ENCODE measurements at places on chromosomes 1 and 21.

DNA sequence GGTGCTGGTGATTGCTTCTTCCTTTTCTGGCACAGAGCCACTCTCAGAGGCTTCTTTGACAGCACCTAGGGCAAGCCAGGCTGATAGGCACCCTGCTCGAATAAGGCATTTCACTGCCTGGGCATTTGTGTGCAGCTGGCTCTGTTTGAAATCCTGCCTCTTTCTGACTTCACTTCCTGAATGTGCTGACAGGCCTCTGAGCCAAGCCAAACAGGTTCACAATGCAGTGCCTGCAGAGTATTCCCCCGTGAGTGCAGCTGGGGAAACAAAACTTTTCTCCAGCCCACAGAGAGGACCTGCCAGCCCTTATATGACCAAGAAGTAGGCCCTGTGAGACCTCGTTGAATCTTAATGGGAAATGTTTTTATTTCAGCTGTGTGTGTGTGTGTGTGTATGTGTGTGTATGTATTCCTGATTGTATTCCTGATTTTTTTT is 10.4 kb downstream of the JUN start:
- DNase-seq, result no peak

GRCh38 chr1:19888112-19888511 is 5.9 kb downstream of the OTUD3 start:
- no peak for DNase-seq

GRCh38 chr1:21773585-21773984 is 9.4 kb downstream of the USP48 start:
- peak; percentile 68 for DNase-seq

GRCh38 chr21:38355992-38356781 is 99.4 kb downstream of the KCNJ15 start:
- DNase-seq, result peak; percentile 67

GRCh38 chr1:154975409-154976059 is 1.1 kb downstream of the CKS1B start:
- peak; percentile 79 for DNase-seq

DNA sequence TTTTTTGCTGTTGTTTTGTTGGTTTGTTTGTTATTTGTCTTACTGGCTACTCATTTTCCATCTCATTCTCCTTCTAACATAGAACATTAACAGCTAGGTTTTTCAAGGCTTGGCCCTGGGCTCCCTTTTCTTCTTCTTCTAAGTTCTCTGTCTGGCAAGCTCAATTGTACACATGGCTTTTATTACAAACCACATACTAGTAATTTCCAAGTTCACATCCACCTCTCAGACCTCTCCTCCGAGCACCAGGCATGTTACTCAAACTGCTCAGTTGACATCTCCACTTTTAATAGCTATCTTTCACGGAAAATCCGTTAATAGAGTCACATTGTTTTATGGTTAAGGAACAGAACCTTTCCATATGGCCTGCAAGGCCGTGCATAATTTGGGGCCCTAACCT is 736.9 kb upstream of the ADAMTS5 start:
- DNase-seq, result no peak

- no peak for DNase-seq
These were observed 20.4 kb downstream of the PRMT6 start for GRCh38 chr1:107076841-107077240.

- no peak for DNase-seq
These were observed 13.8 kb downstream of the UBE4B start for GRCh38 chr1:10046356-10047085.

DNA sequence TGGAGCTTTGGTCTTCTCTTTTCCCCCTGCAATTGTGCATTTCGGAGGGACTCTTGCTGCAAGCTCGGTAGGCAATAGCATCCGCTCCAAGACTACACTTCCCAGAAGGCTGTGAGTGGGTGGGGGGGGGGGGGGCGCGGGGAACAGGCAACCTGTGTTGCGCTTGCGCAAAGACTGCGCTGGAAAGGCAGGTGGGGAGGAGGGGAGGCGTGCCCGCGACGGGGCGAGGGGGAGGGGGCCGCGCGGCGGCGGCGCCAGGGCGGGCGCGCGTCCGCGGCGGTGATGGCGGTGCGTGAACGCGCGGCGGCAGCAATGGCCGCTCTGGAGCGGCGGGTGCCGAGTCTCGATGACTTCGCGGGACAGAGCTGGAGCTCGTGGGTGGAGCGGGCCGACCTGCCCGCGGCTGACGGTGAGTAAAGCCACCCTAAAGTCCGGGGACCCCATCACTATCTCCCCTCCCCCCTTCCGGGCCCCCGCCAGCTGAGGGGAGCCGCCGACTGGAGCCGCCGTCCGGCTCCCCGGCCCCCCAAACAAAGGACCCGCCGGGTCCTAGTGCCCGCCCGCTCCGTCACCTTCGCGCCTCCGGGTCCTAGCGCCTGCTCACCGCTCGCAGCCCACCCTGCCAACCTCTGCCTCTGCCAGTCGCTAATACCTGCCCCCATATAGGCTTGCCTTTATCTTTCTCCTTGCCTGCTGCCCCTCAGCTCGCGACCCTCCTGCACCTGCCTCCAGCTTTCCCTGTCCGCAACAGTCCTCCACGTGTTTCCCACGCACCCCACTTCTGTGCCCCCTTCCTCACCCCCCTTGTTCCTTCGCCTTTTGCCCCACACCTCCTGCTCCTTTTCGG is at the start of gene ATXN7L2:
ATXN7L2 (plus strand) TSS at position 234 of the 847 bp plus-strand sequence; CDS start at position 283, 49 bp downstream.
- peak; percentile 94 for DNase-seq

DNA sequence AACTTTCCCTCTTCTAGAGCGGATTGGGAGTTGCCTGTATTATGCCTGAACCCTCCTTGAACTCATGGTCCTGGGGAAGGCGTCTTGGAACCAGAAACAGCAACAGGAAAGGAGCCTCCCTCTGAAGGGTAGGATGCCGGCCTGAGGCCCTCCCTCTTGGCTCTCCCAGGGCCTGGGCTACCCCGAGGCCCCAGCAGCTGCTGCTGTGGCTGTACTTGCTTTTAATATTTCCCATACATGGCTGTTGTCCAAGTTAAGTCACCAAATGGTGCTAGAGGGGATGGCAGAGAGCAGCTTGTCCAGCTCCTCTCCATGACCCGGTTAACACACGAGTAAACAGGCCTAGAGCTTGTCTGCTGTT is 10.5 kb downstream of the CHRNB2 start:
- no peak for DNase-seq

DNA sequence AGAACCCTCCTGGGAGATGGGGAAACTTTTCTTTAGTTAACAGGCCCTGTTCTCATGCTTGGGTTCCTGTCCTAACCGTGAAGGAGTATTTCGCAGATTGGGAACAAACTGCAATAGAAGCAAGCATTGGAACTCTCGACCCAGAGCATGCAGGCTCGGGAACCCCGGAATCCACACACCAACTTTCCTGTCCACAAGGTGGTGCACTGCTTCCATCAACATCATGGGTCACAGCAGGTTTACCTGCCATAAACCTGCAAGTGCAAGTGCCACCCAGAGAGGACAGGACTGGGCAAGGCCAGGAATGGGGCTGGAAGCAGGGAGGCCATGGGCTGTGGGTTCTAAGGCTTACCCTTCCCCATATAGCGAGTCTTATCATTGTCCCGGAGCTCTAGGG is 6.9 kb downstream of the ENO1 start:
- no peak for DNase-seq

DNA sequence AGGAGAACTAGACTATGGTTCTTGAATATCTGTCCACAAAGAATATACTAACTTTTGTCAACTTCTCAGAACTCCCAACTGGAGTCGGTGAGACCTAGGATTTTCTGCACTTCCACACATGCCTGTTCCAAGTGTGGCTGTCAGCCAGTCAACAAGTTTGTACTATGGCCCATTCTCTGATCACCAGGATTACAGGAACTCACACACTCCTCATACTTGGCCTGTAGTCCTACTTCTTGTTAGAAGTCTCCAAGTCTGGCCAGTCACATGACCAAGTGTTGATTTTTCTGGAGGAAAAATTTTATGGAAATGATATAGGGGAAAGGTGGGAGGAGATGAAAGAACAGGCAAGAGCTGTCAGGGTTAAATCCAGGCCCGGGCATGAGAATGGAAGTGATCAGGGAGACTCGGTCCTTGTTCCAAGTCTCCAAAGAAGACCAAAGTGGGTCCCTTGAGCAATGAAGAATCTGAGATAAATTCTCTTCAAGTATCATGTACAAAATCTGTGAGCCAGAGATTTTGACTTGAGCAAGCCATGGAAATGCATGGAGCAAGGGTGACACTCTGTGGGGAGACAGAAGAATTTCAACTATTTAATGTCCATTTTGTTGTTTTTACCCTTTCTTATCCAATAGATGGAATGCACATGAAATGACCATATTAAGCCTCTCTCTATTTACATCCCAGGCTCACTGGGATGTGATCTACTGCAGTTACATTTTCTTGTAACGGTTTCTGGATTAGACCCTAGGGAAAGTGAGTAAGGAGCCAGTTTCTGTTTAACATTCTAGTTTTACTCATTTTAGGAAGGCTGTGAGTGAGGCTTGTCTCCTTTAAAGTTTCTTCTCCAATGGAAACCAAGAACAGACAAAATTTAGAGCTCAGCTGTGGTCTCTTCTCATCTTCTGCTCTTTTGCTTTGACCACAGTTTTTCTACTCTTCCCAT is 320.9 kb downstream of the ASTN1 start:
- no peak for DNase-seq

DNA sequence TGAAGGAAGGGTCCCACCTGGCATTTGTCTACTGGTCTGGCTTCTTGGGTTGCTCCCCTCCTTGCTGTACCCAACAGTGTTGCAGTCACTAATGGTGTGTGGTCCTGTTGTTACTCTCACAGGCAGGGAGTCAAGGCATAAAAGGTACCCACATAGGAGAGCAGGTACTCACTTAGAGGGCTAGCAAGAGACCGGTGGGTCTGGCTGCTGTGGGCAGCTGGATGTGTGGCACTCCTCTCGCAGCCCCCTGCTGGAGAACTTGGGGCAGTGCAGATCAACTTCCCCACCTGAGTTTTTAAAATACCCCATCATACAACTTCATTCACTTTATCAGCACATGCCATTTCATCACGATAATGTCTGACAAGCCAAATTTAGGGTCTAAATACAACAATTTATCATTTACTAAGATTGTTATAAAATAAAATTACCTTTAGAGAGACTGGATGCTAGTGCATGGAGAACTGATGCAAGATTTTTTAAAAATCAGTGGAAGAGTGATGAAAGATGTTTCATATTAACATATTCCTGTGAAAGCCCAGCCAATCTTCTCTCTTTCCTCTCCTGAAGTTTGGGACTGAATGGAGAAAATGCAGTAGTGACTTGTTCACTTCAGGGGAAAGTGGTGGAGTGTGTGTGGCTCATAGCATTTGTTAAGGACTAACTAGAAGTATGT is 42.8 kb downstream of the ACP6 start:
- peak; percentile 55 for DNase-seq

GRCh38 chr1:94025383-94026340 is 95.3 kb downstream of the ABCA4 start:
- DNase-seq, result no peak

DNA sequence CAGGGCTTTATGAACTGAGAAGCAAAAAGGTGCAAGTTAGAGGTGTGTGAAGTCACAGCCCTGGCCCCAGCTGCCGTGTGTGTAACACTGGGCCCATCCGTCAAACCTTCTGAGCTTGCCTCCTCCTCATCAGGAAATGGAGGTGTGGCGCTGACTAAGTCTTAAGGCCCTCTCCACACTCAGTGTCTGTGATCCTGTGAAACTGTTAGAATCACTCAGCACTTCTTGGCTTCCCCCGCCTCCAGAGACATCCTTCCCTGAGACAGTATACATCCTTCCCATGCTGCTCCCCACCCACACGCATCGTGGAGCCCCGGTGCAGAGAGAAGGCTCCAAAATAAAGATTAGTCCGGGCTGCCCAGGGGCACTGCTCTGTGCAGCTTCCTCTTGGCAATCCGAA is 33.3 kb downstream of the LRP8 start:
- peak; percentile 55 for DNase-seq

DNA sequence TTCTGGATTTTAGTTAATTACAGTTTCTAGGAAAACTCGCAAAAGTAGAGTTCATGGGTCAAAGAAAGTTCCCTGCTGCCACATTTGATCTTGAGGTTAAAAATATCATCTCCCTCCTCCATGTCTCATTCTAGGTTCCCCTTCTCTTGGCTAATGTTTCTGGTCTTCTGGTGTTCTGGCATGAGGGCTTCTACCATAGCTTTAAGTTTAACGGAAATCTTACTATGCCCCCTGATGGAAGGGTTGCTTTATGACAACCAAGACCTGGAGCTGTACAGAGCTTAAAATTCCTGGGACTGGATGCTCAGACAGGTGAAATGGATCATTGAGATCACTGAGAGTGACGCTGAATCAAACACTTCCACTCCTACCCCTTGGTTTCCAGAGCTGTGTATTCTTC is 1881.7 kb downstream of the MRPL39 start:
- DNase-seq, result no peak

GRCh38 chr1:53131590-53131938 is 10.9 kb downstream of the SLC1A7 start:
- DNase-seq, result no peak

- no peak for DNase-seq
These were observed 6.1 kb downstream of the CERS2 start for GRCh38 chr1:150968491-150968890.

GRCh38 chr1:14949836-14950713 is 203.5 kb upstream of the TMEM51 start:
- no peak for DNase-seq

DNA sequence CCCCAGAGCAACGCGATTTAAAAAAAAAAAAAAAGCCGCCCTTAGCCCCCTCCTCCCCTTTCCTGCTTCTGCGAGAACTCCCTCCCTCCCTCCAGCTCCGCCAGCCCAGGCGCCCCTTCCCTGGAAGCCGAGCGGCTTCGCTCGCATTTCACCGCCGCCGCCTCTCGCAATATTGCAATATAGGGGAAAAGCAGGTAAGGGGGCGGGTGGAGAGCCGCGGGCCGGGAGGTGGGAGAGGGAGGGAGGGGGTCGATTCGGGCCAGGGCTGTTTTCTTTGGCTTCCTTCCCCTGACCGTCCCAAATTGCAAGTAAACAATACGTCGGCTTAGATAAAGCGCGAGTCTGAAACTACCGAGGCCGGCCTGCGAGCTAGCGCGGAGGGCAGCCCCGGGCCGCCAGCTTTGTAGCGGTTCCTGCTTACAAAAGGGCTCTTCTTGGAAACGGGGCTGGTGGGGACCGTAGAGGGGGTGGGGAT is 408 bp downstream of the LMO4 start:
- peak; percentile 75 for DNase-seq

GRCh38 chr1:110051262-110051648 is 16.8 kb downstream of the STRIP1 start:
- no peak for DNase-seq

DNA sequence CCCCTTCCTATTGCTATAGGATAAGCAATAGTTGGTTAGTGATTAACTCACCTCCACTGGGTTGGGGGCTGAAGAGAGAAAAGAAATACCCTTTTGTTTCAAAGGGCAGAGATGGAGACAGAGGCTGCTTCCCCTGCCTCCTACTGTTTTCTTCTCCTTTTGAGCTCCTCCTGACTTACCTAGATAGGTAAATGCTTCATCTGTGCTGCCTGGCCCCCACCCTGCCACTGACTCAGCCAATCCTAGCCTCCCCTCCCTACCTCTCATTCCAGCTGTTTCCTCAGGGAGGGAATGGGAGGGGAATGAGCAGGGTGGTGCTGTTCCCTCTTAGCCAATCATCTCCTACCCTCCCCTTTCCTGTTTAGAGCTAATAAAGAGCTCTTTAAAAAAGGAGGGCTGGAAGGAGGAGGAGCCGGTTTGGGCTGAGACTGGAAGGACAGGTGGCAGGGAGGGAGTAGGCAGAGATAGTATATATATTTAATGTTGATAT is at the start of gene C1orf116:
C1orf116 (minus strand) TSS at position 229 of the 490 bp plus-strand sequence. CDS start 5,158 bp downstream, outside the sequence.
- no peak for DNase-seq

Data from activated CD8-positive, alpha-beta memory T cell treated with anti-CD3 and anti-CD28 coated beads, Interleukin-2, amount 10 ng/mL, durations not matched to agents 7 days and 5 days (primary cell).